Fibroblast of lung (primary cell): ENCODE measurements at places on chromosomes 12 and 14. TPM values are rescaled to one million over a fixed set of nuclear protein-coding genes. Genes with fewer than 3 reads are reported as not detected.

Gene NRDE2
- 9.2 and 9.7 TPM in 2 replicates for total RNA-seq

Gene POTEM
- total RNA-seq = not detected in 2 replicates

Gene SYNDIG1L
- total RNA-seq = not detected in 2 replicates

Gene ATP5F1B
- total RNA-seq = 376 and 613 TPM in 2 replicates

Gene LMNTD1
- not detected in 2 replicates for total RNA-seq

Gene JPH4
- total RNA-seq = not detected in 2 replicates

GRCh38 chr12:122067966-122068365 is 10.6 kb upstream of the MLXIP start:
- peak; percentile 79 for DNase-seq

DNA sequence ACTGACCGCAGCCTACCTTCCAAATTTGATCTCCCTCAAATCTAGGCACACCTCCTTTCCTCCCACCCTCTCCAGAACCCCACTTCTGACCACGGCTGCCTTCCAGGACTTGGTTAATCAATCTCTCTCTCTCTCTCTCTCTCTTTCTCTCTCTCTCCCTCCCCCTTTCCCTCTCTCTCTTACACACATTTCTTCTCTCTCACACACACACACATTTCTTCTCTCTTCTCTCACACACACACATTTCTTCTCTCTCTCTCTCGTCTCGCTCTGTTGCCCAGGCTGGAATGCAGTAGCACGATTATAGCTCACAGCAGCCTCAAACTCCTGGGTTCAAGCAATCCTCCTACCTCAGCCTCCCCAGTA is 521 bp upstream of the GMFB start:
- DNase-seq = no peak

- DNase-seq = no peak
Observed at GRCh38 chr12:22016982-22017381, 29.0 kb upstream of the CMAS start.

DNA sequence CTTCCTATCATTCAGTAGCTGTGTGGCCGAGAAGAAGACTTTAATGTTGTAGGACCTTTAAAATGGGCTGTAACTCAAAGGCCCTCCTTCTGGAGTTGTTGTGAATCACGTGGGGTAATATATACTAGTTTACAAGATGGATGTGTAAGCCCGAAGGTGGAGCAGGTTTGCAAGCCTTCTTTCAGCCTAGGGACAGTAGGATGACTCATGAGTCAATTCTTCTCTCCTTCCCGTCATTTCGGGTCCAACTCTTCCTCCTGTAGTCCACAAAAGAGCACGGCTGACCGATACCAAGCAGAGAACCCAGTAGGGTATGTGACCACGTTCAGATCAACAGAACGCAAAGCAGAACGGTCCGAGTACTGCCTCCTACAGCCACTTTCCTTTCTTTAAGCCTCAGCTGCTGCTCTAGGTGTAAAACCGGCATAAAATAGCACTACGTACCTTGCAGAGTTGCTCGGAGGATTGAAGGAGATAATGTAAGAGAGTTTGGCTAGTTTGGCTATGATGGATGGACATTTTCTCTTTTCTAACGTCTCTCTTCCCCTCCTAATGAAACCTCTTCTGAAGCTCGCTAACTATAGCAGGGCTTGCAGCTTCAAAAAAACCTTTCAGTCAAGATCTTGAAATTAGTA is 1.3 kb upstream of the RASSF3 start:
- peak; percentile 58 for DNase-seq

- DNase-seq = no peak
Observed at GRCh38 chr12:120668091-120668867, 18.7 kb upstream of the MLEC start.

DNA sequence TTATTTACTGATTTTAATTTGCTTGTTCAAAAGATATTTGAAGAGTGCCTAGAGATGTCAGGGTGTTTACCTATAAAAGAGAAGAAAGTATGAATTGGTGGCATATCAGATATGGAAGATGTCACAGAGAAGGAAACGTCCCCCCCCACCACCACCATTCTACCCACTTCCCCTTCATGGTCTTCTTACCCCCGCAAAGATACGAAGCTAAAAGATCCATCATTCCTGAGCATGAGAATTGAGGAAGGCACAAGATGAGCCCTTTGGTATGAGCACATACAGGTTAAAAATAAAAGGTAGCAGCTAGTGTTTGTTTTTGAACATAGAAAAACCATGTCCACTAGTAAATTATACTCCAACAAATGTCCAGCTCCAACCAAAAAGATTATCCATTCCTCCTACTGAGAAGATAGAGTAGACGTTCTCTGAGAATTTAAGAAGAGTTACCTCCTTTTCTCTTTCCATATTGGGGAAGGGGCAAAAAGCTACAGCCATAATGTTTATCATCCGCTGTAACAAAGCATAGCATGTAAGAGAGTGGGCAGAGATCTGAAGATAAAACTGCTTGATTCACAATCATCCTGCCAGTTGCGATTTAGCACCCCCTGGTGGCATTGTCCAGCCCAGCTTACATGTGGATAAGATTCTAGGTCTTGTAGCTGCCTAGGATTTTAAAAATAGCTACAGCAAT is 29.1 kb downstream of the NFYB start:
- peak; percentile 88 for DNase-seq

- no peak for DNase-seq
Observed at GRCh38 chr12:6469609-6470374, 685 bp downstream of the VAMP1 start.

- peak; percentile 9 for DNase-seq
Observed at GRCh38 chr12:120940799-120941198, 36.6 kb upstream of the SPPL3 start.

GRCh38 chr14:58825606-58826005 is 187.8 kb downstream of the DACT1 start:
- DNase-seq = no peak

- DNase-seq = peak; percentile 26
Observed at GRCh38 chr14:73725116-73726024, 11.2 kb upstream of the PNMA1 start.

DNA sequence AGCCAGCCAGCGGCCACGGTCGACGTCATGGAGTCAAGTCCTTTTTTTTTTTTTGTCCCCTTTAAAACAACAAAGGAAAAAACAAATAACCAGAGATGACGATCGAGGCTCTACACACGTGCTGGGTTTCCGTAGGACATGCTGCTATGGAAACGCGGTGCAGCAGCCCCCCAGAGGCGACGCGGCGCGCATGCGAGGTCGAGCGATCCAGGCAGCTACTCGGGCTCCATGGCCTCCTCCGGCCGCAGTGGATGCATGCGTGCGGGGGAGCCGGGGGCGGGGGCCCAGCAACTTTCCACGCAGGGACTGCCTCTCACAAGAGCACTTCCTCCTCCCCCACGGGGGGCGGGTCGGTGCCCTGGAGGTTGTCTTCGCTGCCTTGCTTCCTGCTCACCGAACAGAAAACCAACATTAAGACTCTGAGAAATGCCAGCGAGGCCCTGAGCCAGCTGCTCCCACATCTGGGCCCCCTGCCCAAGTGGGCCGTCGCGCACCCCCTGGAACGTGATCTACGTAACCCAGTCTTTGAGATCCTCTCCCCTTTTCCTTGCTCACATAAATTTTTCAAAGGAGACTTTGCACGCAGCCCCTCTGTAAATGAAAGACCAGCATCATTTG is 30.7 kb downstream of the P2RX4 start:
- DNase-seq = peak; percentile 32

- no peak for DNase-seq
Observed at GRCh38 chr12:127811988-127812387, 455.0 kb upstream of the TMEM132C start.

DNA sequence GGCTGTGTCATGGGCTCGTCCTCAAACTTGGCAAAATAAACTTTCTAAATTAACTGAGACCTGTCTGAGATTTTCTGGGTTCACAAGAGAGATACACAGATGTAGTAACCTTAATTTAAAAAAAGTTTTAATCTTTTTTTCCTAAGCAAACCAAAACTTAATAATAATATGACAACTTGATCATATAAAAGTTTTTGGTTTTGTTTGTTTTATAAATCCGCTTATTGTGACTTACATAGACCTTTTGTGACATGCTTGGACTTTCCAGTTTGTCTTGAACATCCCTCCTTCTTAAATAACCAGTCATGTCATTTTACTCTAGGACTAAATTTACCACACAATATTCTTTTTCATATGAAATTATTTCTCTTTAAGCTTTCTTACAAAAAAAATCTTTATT is 8.5 kb downstream of the RDH12 start:
- DNase-seq = no peak

GRCh38 chr14:39841088-39841487 is 408.9 kb upstream of the FBXO33 start:
- no peak for DNase-seq

GRCh38 chr12:119835068-119835467 is 42.1 kb downstream of the CIT start:
- DNase-seq = peak; percentile 19

GRCh38 chr12:6639151-6639801 is 3.5 kb upstream of the LPAR5 start:
- no peak for DNase-seq

GRCh38 chr12:16564675-16565074 is 41.3 kb downstream of the LMO3 start:
- no peak for DNase-seq

DNA sequence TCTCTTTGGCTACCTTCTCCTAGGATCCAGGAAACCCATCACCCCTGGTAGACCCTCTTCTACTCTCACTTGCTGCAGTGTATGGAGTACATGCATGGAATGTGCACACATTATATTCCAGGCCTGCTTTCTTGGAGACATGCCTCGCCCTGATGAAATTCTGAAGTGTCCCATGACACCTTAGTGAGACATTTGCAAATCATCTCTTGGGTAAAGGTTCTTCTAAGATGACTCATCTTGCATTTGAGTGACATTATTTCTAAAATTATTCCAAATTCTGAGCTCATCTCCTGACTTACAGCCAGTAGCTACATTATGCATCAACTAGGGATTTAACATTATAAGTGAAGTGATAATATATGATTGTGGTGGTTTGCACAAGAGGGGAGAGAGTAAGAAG is 49.8 kb downstream of the SDR9C7 start:
- no peak for DNase-seq

GRCh38 chr12:123141615-123142517 is 9.0 kb downstream of the PITPNM2 start:
- peak; percentile 85 for DNase-seq

DNA sequence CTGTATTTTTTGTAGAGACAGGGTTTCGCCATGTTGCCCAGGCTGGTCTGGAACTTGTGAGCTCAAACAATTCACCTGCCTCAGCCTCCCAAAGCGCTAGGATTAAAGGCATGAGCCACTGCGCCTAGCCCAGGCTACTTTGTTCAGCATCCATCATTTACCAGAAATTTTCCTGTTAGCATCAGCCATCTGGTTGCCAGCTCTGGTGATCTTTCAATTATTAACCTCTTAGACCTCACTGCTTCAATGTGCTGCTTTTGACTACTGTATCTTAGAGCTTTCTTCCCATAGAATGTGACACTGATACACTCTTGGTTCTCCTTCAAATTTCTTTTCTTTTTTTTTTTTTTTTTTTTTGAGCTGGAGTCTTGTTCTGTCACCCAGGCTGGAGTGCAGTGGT is 5.4 kb upstream of the AMHR2 start:
- no peak for DNase-seq
